ENCODE measurements at places on chromosomes 1 and 21.
A peak's percentile ranks its signal among the peaks of the same experiment; 100 is the strongest.

- no peak for DNase-seq
These were observed 562 bp upstream of the EPB41 start for GRCh38 chr1:28913786-28914227.

- no peak for DNase-seq
These were observed 106.7 kb downstream of the CNIH3 start for GRCh38 chr1:224722838-224723237.

GRCh38 chr1:70809069-70809468, 238.5 kb downstream of the PTGER3 start:
- DNase-seq: no peak

DNA sequence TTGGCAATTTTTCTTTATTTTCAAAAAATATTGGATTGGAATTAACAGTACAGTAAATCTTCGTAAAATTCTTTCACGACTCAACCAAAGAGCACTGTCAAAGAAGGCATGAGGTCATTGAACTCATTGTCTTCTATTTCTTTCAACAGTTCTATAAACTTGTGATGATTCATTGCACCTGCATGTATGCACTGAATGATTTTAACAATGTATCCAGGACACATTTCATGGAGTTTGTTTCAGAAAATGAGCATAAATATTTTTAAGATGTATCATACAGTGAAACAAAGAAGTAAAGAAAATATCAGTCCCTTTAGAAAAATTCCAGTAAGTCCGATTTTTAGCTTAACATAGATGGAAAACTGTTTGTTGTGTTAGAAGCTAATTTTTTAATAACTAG, 33.6 kb upstream of the CD34 start:
- peak; percentile 45 for DNase-seq

GRCh38 chr1:226365831-226366231, 42.1 kb downstream of the PARP1 start:
- DNase-seq: peak; percentile 2

GRCh38 chr1:39899611-39900538, 1.8 kb downstream of the MYCL start:
- no peak for DNase-seq

DNA sequence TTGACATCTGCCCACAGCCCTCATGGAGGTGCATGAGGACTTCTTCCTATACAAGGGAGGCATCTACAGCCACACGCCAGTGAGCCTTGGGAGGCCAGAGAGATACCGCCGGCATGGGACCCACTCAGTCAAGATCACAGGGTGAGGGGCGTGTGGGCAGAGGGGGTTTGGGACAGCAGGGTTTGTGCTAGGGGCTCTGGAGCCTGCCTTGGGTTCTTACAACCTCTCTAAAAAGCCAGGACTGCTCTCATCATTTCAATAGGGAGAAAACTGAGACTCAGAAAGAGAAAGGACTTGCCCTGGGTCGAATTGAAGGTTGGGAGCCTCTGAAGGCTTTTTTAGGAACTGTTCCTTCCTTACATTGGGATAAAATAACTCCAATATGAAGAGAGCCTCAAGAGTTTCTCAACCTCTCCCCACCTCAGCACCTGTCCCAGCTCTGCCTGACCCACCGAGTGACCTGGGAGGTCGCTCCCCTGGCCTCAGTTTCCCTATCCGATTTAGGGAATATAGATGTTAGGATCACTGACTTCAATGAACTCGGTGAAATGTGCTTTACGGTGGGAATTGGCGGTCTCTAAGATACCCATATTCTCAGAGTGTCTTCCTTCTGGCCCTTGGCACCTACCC, 9.5 kb downstream of the TINAGL1 start:
- DNase-seq: no peak

- DNase-seq: no peak
These were observed 118.7 kb downstream of the SYT2 start for GRCh38 chr1:202591515-202591914.

DNA sequence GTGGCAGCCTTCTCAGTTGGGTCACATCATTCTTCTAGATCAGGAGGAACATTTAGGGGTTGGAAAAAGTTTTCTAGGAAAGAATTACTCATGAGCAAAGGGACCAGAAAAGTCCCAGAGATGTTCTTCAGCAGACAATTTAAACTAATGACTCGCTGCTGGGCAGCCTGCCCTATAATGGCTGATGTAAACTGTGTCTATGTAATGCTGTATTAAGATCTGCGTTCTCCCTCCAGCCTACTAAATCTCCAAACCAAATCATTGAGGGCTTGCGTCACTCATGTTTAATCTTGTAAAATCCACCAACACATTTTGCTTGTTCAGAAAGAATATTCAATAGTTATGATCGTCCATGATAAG, 92.1 kb downstream of the LRRC8C start:
- DNase-seq: peak; percentile 63

GRCh38 chr1:116460261-116460660, 87.2 kb downstream of the ATP1A1 start:
- no peak for DNase-seq

DNA sequence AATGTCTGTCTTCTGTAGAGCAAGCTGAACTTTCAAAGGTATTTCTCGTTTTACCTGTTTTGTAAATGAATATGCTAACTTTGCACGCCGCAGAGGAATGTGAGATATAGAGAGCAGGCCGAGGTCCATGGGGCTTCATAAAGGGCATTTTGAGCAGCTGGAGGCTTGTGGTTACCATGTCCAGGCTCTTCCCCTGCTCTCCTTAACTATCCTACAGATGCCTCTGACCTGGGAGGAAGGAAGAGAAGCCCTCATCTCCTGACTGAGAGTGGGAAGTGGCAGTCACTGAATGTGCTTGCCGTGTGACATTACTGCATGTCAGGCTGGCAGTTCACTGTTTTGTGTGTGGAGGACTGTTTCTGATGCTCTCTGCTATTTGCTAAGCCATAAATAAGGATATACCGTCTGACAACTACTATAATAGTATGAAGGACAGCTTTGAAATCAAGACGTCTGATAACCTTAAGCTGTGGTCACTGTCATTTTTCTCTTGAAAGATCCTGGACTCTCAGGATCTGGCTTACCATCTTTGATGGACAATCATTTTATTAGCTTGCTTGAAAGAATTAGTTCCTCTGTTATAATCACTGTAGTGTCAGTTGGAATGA, 92.2 kb downstream of the DYRK1A start:
- no peak for DNase-seq

- DNase-seq: no peak
These were observed 3.6 kb downstream of the PRDM16 start for GRCh38 chr1:3072391-3073185.

DNA sequence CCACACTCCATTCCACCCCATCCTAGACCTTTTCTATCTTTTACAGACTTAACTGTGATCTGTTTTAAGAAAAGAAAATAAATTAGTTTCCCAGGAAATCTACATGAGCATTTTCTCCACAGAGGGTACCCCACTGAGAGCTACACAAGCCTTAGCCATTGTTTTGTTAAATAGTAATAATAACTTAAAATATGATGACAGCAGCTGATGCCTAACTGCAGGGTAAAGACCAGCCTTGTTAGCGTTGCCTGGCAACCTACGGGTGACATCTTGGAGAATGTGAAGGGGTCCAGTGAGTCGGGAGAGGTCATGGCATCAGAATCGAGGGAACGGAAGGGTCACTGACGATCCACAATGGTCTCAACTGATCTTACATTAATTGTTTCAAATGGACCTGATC, 233.2 kb upstream of the PBX1 start:
- DNase-seq: no peak

- no peak for DNase-seq
These were observed 36.0 kb downstream of the ALG6 start for GRCh38 chr1:63403386-63403785.

GRCh38 chr1:183148599-183148998, 37.5 kb upstream of the LAMC2 start:
- no peak for DNase-seq

DNA sequence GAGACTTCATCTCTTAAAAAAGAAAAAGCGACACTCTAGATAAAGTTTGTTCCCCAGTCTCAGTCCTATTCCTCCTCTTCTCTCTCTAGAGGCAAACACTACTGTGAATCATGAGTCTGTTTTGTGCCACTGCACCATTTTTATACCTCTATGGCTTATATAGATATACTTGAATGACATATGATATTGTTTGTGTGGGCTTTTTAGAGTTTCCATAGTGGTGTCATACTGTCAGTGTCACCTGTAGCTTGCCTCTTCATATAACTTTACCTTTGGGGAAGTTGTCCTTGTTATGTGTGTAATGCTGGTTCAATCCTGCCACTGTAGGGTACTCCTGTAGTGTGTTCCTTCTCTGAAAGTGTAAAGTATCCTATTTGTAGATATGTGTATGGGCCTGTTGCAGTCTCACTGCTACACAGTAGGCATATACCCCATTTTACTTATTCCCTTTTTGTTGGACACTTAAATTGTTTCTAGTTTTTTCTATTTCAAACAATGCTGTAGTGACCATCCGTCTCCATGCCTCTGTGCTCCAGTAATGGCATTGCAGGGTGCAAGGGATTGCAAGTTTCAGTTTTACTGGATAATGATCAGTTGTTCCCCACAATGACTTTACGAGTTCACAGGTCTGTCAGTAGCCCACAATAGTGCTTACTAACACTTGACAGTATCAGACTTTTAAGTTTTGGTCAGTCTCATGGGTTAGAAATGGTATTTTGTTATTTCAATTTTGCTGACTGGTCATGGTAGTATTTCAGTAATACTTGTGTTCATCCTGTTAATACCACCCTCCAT, 2.7 kb downstream of the PRMT2 start:
- DNase-seq: no peak

- DNase-seq: no peak
These were observed 5.1 kb upstream of the ZNF326 start for GRCh38 chr1:89989799-89990198.

DNA sequence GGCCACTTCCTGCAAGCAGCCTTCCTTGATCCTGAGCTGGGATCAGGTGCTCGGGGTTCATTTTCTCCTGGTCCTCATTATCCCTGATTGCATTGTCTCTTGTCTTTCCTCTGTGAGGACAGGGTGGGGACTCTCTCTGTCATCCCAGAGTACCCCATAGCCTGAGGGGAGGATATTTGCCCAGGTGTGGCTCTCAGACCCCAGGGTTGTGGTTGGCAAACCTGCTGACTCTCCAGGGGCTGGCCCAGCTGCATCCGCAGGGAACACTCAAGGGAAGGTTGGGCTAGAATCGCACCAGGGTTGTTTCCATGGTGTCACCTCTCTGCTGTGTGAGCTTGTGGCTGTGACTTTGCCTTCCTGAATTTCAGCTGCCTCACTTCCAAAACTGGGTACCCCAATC, 276.8 kb upstream of the C1orf174 start:
- DNase-seq: no peak

GRCh38 chr1:157135646-157136045, 2.5 kb downstream of the ETV3 start:
- no peak for DNase-seq

DNA sequence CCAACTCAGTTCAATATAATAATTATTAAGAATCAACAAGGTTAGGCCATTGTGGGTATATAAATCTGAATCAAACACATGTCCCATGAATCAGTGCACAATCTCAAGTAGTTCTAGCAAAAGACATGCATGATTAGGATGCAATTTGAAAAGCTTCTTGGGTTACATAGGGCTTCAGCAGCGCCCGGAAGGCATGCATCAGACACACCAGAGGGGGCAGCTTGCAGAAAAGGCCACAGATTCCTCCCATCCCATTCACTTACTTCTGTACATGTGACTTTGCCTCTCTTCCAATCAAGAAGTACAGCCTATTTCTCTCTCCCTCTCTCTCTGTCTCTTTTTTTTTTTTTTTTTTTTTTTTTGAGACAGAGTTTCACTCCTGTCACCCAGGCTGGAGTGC, 91.8 kb downstream of the KCNN3 start:
- no peak for DNase-seq

DNA sequence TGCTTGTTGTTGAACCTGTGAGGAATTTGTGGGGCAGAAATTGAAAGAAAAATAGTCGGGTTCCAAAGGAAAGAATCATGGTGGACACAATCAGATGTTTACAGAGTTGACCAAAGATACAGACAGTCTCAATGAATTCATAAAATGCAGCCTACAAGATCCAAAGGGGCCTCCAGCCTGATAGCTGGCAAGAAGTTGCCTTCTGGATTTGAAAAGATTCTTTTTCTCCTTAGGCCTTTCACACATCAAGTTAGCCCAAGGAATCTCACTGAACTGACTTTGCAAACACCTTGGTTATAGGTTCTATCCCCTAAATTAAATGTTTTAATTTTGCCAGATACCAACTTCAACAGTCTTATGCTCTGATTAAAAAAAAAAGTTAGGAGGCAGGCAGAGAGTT, 21.5 kb downstream of the SLAMF1 start:
- DNase-seq: no peak

DNA sequence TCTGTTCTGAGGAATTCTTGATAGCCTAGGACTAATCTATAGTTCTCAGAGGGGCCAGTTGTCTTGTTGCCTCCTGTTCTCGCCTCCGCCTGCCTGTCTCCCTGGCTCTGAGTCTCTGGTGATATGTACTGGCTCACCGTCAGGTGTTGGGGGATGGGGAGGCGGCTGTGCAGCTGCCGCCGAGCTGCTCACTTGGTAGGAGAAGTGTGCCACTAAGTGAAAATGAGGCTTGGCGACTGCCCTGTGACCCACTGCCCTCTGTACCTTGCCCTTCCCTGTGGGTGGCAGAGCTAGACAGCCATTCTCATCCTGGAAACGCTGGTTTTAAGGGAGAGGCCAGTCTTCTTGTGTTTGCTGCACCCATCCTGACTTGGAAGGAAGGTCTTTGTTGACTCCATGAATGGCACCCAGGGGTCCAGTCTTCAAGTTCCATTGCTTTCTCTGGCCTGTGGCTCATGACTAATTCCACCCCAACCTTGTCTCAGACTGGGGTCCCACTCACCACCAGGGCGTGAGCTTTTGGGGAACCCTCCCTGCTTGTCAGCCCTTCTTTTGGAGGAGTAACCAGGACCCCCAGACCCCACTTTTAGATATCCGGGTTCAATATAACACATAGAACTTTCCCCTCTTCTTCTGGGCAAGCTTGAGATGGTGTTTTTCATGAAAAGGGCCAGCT, 120.6 kb downstream of the CACNA1E start:
- no peak for DNase-seq

- DNase-seq: no peak
These were observed 8.0 kb upstream of the MACF1 start for GRCh38 chr1:39196244-39197215.

DNA sequence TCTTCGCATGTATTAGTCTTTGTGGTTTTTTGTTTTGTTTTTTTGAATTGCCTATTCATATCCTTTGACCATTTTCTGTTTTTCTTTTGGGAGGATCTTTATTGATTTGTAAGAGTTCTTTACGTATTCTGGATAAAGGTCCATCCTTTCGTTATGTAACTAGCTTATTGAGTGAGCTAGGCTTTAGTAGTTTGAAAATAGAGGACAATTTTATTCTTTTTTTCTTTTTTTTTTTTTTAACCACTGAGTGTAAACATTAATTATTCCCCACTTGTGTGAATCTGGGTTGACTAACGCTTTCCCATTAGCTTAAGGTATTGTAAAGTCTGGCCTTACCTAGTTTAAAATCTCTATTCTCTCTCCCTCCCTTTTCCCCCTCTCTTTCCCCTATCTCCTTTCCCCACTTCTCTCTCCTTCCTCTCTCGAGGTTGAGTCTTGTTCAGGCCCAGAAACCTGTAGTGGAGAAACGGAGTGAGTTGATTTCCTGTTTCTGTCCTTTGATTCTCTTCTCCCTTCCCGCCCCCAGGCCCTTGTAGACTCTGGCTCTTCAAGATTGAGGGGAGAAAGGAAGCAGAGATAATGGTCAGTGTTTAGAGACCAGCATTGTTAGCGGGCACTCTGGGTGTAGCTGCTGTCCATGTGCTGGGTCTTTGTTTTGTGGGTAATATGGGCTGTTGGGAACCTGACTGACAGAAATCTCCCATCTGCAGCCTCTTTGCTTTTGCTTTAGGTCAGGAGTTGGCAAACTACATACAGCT, 1.5 kb downstream of the MORC3 start:
- DNase-seq: no peak

- no peak for DNase-seq
These were observed 38.4 kb downstream of the NEK2 start for GRCh38 chr1:211637066-211637465.

Data from HS-5 (cell line).